ENCODE measurements at places on chromosomes 1 and 21.

DNA sequence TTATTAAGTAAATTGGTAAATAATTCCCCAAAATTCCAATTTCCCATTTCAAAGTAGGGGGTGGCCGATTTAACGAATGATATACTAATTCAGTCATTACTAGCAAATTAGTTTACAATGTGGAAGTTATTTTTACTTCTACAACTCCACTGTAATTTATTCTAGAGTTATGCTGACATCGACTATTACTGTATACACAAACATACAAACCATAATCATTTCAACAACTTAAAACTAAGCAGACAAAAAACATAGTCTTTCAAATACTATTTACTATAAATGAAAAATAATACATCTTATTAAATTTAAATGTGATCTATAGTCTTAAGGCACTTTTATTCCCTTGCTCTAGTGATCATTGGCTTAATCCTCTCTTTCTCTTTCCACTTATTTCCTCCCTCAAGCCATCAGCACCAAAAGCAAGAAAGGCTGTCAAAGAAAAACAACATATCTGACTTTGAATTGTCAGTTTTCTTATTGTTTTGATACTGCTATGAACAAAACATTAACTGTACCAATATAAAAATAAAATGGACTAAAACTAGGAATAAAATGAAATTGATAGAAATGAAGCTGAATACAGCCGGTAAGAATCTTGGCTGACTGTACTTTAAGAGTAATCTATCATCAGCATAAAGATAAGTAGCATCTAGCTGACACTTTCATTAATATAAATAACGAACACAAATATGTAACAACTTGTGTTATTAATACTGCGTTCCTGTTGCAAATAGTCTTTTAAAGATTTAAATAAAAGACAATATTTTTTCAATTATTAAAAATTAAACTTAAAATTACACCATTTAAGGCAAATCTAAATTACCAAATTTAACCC is 4.1 kb downstream of the CDC42BPA start:
- no peak for DNase-seq

DNA sequence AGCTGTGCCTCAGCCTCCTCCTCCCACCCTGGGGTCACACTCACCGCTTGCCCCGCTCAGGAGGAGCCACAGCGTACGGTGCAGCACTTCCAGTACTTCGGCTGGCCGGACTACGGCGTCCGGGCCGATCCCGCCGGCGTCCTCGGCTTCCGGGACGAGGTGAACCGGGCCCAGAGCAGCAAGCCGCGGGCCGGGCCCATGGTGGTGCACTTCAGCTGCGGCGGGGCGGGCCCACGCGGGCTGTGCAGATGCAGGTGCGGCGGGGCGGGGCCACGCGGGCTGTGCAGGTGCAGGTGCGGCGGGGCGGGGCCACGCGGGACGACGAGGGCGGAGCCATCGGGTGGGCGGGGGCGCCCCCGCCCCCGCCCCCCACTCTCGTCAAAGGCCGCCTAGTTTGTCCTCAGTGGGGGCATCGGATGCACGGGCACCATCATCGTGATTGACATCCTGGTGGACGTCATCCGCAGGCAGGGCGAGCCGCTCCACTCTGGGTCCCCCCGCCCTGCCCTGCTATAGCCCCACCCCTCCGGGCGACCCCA is 5.5 kb downstream of the RNF223 start:
- no peak for DNase-seq

DNA sequence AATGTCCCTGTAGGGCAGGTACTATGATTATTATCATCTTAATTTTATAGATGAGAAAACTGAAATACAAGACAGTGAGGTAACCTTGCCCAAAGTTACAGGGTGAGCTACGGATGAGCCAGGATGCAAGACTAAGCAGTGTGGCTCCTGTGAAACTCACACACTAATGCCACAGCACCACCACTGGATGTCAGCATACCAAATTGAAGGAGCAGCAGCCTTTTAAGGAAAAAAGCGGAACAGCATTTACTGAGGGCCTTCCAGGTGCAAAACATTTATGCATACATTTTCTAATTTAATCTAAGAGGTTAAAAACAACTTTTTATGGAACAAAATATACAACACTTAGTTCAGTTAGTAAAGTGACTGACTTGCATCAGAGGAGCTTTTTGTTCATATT is 41.7 kb downstream of the SEC16B start:
- DNase-seq = peak; percentile 33

- DNase-seq = no peak
These were observed 78.4 kb downstream of the PEX14 start for GRCh38 chr1:10553118-10553517.

- peak; percentile 65 for DNase-seq
These were observed 2.3 kb downstream of the H3-3A start for GRCh38 chr1:226064816-226065248.

GRCh38 chr1:47686731-47687630 is 249.1 kb downstream of the FOXD2 start:
- DNase-seq = no peak

GRCh38 chr1:174242856-174243255 is 83.5 kb downstream of the RABGAP1L start:
- DNase-seq = no peak

GRCh38 chr1:234768569-234769283 is 158.7 kb upstream of the IRF2BP2 start:
- DNase-seq = no peak

GRCh38 chr21:33325222-33326067 is 675 bp downstream of the IFNAR1 start:
- peak; percentile 79 for DNase-seq

DNA sequence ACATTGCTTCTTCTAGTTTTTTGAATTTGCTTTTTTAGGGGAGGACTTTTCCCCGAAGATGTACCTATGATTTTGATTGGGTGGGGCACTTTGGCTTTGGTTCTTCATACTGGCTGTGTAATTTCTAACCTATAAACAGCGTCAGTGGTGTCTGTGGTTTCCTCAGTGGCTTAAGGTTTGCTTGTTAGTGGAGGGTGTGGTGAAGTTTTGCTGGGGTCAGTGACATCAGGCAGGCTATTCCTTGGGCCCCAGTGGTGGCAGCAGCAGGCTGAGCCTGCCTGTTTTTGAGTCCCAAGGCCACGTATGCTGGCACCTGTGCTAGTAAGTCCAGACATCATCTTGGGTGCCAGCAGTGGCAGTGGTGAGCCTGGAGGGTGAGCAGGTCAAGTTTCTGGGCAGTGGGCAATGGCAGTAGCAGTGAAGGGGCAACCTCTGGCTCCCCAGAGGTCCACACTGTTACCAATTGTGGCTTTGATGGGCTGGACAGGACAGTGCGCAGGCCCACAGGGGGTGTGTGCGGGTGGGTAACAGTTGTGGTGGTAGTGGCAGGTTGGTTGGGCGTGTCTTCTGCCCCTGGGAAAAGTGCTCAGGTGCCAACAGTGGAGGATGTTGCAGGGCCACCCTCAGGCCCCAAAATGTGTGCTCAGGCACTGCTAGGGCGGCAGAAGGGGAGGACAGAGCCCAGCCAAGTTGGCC is 54.9 kb upstream of the B3GALT2 start:
- no peak for DNase-seq

Data from AG10803 (cell line).